ENCODE measurements at places on chromosomes 2 and 18.

DNA sequence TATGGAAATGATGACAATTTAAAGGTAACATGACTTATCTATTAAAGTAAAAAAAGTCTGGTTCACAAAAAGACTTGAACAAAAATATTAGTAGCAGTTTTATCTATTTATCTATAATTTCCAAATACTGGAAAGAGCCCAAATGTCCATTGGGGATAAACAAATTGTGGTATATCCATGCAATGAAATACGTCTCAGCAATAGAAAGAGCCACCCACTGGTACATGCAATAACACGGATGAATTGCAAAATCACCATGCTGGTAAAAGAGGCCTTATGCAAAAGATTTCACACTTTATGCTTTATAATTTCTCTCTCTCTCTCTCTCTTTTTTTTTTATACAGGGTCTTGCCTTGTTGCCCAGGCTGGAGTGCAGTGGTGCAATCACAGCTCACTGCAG, 91.4 kb upstream of the ASAP2 start:
- DNase-seq, result no peak

- no peak for DNase-seq
These were observed 142.2 kb upstream of the DTNA start for GRCh38 chr18:34567857-34568256.

DNA sequence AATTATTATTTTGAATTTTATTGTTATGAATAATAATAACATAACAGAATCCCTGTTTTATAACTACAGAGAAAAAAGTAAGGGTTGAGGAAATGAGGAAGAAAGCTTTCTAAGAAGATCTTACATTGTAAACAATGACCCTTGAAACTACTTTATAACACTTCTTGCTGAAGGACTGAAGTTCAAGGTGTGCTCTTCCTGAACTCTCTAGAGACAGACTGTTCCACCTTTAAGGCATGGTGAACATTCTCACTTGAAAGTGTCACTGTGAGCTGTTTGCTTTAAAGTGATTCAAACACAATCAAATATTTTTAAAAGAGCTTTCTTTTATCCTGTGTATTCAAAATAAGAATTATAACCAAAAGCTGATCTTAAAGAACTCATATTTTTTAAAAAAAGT, 131.5 kb downstream of the DNAH7 start:
- DNase-seq, result no peak

- peak; percentile 33 for DNase-seq
These were observed 23.8 kb downstream of the ANKAR start for GRCh38 chr2:189698020-189698887.

DNA sequence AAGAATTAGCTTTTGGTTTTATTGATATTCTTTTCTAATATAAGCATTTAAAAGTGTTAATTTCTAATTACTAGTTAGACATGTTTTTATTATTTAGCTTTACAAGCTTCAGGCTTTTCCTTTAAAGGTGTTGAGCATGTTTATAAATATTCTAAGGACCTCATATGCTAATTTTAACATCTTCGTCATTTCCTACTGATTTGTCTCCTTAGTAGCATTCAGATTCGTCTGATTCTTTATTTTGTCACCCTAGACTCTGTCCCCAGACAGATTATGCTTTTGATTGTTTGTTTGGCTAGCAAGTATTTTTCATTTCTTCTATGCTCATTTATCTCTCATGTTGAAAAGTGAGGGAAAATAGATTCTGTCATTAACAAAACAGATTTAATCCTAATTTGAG, 51.7 kb downstream of the EIF5B start:
- DNase-seq, result no peak

DNA sequence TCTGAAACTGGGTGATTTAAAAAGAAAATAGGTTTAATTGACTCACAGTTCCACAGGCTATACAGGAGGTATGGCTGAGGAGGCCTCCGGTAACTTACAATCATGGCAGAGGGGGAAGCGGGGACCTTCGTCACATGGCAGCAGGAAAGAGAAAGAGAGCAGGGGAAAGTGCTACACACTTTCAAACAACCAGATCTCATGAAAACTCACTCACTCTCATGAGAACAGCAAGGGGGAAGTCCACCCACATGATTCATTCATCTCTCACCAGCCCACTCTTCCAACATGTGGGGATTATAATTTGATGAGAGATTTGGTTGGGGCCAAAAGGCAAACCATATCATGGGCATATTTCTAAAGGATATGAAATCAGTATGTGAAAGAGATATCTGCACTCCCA, 12.0 kb upstream of the ARHGAP15 start:
- no peak for DNase-seq

- no peak for DNase-seq
These were observed 10.1 kb downstream of the CPLX4 start for GRCh38 chr18:59308248-59308937.

- DNase-seq, result no peak
These were observed at the start of gene TGFA for GRCh38 chr2:70553584-70554337. TSS of gene TGFA (minus strand) at chr2:70553826. CDS start at chr2:70553767, 59 bp downstream.

DNA sequence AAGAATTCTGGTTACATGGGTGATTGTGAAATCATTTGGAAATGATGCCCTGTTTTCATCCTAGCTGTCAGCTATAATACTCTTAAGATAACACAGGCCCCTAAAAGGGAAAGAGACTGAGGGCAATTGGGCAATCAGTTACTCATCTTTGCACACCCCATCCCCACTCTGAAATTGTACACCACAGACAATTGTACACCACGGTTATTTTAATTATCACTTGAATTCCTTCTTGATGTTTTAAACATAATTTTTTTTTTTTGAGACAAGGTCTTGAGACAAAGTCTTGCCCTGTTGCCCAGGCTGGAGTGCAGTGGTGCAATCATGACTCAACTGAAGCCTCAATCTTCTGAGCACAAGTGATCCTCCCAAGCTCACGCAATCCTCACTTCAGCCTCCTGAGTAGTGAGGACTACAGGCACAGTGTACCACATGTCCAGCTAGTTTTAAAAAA, 862.4 kb upstream of the ACVR2A start:
- DNase-seq, result no peak

DNA sequence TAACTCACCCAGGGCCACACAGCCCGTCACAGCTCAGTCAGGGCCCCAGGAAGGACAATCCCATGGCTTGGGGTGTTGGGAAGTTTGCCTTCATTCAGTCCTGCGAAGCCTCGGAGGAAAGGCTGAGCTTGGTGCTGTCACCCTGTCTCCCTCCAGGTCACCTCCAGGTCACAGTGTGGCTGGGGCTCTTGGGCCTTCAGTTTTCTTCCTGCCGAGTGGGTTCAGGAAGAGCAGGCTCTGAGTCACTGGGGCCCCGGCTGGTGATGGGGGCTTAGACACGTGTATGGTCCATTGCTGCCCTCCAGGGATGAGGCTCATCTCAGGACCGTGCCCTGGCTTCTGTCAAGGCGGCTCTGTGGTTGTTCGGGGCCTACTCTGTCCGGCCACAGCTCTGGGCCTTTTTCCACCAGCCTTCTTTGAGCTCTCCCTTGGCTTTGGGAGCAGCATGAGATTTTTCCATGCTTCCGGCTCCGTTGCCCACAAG, 118.6 kb downstream of the INHBB start:
- DNase-seq, result no peak

GRCh38 chr2:120108749-120109148, 95.9 kb downstream of the EPB41L5 start:
- DNase-seq, result no peak

DNA sequence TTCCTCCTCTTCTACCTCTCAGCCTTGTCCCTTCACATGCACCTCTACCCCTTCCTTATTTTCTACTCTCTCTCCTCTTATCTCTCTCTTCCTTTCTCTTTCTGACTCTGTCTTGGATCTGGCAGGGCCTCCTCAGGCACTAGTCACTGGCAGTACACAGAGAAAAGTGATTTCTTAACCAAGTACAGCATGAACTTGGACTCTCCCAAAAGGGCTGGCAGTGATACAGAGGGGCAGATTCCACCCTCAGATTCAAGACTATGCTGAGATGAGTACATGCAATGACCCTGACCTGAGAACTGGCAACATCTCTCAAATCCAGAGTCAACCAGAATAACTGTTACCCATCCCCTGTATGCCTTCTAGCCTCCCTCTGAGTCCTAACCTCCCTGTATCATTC, 4.3 kb downstream of the AOX1 start:
- no peak for DNase-seq

GRCh38 chr2:190893157-190893556, 12.5 kb downstream of the GLS start:
- no peak for DNase-seq

DNA sequence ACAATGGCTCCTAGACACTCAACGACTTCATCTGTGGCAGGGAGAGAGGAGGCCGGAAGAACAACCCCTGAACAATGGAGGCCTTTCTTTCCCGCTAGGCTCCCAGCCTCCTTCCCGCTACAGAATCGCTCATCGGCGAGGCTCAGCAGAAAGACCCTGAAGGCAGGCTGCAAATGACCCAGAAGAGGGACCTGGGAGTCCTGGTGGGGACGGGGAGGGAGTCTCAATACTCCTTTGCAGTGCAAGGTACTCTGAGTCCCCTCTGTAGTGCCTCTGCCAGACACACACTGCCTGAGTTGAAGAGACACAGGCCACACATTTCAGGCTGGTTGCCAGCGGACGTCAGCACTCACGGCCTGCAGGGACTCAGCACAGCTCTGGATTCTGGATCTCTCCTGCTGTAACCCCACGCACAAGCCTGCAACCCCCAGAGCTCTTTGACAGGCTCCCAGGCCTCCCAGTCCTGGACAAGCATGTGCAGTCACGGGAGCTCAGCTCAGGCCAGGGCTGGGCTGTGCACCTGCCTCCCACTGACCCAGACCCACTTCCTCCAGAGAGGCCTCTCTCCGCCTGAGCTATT, 6.1 kb downstream of the GPR17 start:
- no peak for DNase-seq

- DNase-seq, result no peak
These were observed 66.9 kb upstream of the ZNG1B start for GRCh38 chr2:113370478-113371091.

GRCh38 chr2:237660381-237660900, 33.1 kb downstream of the LRRFIP1 start:
- no peak for DNase-seq

GRCh38 chr2:28276076-28276618, 116.5 kb upstream of the FOSL2 start:
- DNase-seq, result no peak

GRCh38 chr2:152550386-152550785, 166.9 kb downstream of the PRPF40A start:
- no peak for DNase-seq

GRCh38 chr2:66851449-66851872, 416.5 kb downstream of the MEIS1 start:
- DNase-seq, result no peak

DNA sequence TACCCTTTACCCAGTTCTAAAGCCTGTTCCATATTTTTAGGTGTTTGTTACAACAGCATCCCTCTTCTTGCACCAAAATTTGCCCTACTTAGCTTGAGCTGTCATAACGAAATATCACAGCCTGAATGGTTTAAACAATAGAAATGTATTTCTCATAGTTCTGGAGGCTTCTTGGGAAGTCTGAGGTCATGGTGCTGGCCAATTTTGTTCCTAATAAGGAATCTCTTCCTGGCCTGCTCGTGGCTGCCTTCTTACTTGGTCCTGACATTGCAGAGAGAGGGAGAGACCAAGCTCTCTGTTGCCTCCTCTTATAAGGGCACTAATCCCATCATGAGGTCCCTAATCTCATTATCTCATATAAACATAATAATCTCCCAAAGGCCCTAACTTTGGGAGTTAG, 267.8 kb downstream of the PID1 start:
- DNase-seq, result no peak

GRCh38 chr2:11773111-11773510, 26.7 kb downstream of the LPIN1 start:
- no peak for DNase-seq

GRCh38 chr2:46999857-47000678, 84.5 kb upstream of the MCFD2 start:
- DNase-seq, result no peak

GRCh38 chr2:48905696-48906095, 150.2 kb upstream of the LHCGR start:
- no peak for DNase-seq

GRCh38 chr2:120404941-120405758, 59.2 kb downstream of the INHBB start:
- DNase-seq, result no peak

GRCh38 chr18:36695806-36696205, 133.0 kb downstream of the TPGS2 start:
- no peak for DNase-seq

DNA sequence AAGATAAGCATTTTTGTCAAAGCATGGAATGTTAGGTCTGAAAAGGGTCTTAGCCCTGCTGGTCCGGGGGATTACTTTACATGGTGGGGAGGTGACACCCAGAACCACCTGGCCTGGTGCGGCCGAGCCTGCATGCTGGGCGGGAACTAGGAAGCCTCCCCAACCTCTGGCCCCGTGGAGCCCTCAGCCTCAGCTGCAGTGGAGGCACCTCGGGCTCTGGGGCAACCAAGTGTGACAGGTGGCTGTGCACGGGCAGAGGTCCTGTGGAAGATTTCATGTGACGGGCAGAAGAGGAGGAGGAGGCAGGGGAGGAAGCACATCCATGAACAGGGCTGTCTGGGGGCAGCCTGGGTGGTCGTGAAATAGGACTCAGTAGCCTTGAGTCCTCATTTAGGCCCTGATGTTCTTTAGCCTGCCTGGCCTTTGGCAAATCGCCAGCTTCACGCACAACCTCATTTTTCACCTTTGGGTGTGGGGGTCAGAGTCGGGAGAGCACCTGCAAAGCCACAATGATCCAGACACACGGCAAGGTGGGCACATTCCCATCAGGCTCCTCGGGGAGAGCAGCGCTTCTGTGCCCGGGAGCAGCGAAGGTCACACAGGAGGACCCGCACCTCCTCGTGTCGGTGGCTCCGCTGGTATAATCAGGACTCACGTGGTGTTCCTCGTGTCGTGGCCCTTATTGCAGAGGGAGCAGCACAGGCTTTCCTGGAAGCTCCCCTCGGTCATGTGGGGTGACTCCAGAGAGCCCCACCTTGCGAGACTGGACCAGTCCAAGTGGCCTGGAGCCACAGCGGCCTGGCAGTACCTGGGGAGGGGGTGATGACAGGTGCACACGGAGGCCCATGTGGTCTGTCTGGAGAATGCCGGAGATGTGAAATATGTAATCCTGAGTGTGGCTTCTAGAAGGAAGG, 13.9 kb downstream of the CNDP2 start:
- DNase-seq, result no peak

DNA sequence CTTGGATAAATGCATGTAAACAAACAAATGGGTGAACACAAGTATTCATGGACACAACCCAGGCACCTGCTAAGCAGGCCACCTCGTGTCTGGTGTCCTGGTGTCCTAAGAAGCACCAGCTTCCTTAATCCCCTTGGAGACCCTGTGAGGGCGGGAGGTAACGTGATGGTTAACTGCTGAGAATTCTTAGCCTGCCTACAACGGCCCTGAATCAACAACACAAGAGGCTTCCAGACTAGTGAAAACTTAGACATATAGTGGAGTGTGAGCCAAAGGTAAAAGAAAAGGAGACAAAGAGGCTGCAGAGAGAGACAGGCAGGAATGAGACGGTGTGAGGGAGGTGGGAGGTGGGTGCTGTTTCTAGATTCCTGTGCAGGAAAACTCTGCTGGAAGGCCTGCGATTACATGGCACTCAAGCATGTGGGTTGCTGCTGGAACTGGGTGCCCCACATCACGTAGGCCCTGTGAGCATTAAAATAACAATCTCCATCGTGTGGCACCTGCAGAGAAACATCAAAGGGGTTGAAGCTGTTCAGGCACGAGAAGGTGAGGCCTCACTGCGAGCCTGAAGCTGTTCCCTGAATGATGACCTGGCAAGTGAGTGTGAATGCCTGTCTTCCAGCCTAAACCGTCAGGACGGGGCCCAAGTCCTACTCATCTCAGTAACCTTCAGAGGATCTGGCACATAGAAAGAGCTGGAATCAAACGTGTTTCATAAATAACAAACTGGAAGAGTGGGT, 64.2 kb downstream of the RPL37A start:
- DNase-seq, result no peak

- DNase-seq, result no peak
These were observed 21.1 kb downstream of the EMX1 start for GRCh38 chr2:72938455-72938854.

All from thoracic aorta (tissue), 2 donors.